Muscle of leg (tissue), 16 donors: ENCODE measurements at places on chromosomes 11 and 22.
A peak's percentile ranks its signal among the peaks of the same experiment; 100 is the strongest.

GRCh38 chr22:46587061-46587460 is 33.1 kb upstream of the GRAMD4 start:
- no peak overlapping the region for H3K27ac ChIP-seq
- H3K27me3 ChIP-seq: no peaks in the 10 kb centered on the region
- no peaks in the 10 kb centered on the region for H3K36me3 ChIP-seq
- H3K4me3 ChIP-seq: no peak overlapping the region
- H3K4me1 ChIP-seq: peaks cover 34% of the 10 kb centered on the region
- DNase-seq: no peak

DNA sequence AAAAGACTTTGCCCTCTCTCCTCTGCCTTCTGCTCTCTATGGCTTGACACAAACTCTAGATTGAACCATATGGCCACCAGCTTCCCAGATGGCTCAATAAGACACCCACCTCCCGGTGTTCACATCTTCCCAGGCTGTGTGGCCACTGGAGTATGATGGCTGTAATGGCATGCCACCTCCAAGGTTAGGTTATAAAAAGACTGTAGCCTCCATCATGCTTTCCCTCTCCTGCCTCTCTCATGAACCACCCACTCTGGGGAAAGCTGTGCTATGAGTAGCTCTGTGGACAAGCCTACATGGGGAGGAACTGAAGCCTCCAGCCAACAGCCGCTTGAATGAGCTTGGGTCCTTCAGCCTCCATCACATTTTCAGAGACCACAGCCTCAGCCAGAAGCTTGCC is 479.2 kb downstream of the MIAT start:
- no peak for DNase-seq
- H3K4me3 ChIP-seq: no peak overlapping the region
- no peak overlapping the region for H3K27ac ChIP-seq
- H3K36me3 ChIP-seq: no peaks in the 10 kb centered on the region
- peaks cover 27% of the 10 kb centered on the region for H3K27me3 ChIP-seq
- H3K4me1 ChIP-seq: peaks cover 44% of the 10 kb centered on the region

DNA sequence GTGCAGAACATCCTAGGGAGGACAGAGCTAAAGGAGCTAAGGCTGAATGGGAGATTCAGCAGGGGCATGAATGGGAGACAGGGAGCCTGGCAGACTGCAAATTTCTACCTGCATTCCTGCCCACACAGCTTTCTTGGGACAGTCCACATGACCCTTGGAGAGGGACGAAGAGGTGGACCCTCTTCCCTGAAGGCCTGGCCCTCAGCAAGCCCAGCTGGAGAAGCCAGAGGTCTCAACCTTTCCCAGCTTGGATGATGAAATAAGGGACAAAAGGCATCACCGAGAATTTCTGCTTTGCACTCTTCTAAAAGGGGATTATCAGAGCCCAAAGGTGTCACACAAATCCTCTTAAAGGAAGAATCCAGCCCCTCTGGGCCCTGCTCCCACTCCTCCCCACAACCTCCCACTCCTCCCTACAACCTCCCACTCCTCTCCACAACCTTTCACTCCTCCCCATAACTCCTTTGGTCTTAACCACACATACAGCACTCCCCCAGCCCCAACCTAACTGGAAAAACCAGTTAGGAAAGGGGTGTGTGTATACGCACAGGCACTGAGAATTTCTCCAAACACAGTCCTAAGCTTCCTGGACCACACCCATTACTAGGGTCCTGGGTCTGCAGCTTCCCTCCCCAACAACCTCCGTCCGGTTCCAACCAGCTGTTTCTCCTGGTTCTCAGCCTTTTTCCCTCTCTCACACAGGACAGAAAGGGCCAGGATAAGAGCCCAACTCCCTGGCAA is 38.4 kb downstream of the RPL27A start:
- H3K4me1 ChIP-seq: peaks cover 82% of the 10 kb centered on the region
- H3K4me3 ChIP-seq: no peak overlapping the region
- peak overlapping the region; percentile 92 for H3K27ac ChIP-seq
- H3K36me3 ChIP-seq: peaks cover 44% of the 10 kb centered on the region

GRCh38 chr22:28808716-28809355 is 8.5 kb upstream of the XBP1 start:
- H3K4me3 ChIP-seq: no peak overlapping the region
- H3K27ac ChIP-seq: no peak overlapping the region
- H3K36me3 ChIP-seq: peaks cover 3% of the 10 kb centered on the region
- DNase-seq: no peak

GRCh38 chr22:40472051-40472450 is 101.7 kb downstream of the SGSM3 start:
- H3K36me3 ChIP-seq: no peaks in the 10 kb centered on the region
- no peak overlapping the region for H3K4me3 ChIP-seq
- no peak overlapping the region for H3K27ac ChIP-seq
- peaks cover 2% of the 10 kb centered on the region for H3K4me1 ChIP-seq
- H3K27me3 ChIP-seq: no peaks in the 10 kb centered on the region

DNA sequence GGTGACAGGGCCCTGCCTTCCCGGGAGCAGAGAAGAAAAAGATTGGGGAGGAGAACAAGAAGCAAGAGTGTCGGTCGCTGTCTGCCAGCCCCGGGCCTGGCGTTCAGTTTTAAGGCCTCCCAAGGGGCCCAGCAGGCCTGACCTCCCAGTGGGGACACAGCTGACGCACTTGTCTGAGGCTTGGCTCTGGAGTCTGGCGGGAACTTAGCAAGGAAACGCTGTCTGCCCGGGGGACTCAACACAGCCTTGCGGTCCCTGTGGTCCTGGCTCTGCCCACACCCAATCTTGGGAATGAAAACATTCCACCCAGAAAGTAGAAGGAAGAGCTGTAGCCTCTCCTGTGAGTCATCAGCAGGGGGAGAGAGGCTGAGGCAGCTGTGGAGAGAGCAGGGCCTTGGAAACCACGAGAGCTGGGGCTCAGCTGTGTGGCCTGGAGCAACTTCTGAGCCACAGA is 54.4 kb downstream of the TRAF6 start:
- peaks cover 35% of the 10 kb centered on the region for H3K4me1 ChIP-seq
- peak overlapping the region; percentile 39 for H3K27ac ChIP-seq
- peaks cover 15% of the 10 kb centered on the region for H3K36me3 ChIP-seq
- no peak overlapping the region for H3K4me3 ChIP-seq
